ENCODE measurements at places on chromosomes 11 and 22.

DNA sequence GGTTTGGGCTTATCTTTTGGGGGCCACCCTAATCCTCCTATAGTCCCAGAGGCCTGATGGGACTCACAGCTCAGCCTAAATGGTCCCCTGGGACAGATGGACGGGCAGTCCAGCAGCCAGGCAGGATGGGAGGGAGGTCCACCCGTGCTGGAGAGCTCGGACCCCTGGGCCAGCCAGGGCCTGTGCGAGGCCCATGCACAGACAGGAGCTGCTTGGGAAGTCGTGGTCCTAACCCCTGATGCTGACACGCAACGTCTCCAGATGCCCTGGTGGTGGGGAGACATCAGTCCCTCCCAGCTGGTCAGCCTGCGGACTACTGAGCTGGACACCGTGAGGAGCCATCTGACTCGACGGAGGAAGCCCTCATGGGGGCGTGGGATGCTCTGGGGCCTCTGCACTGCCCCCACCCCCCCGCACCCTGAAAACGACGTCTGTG, 31.2 kb upstream of the MUC5AC start:
- no peak for DNase-seq

- DNase-seq = no peak
Observed at GRCh38 chr11:99192716-99193115, 172.0 kb downstream of the CNTN5 start.

GRCh38 chr22:42610186-42610585, 4.5 kb downstream of the POLDIP3 start:
- no peak for DNase-seq

DNA sequence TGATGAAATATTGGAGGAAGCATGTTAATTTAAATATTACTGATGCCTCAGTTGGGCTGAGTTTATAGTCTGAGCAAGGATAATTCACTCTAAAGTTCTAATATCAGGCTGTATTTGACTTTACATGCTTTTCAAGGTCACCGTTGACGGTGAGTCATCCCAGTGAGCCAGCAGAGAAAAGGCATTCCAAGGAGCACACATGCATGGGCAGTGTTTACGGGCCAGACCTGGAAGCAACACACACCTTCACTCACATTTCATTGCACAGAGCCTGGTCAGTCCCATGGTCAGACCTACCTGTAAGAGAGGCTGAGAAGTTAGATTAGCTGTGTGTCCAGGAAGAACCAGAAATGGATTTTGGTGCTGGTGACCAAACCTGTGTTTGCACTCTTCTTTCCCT, 53.5 kb downstream of the COMMD9 start:
- no peak for DNase-seq

DNA sequence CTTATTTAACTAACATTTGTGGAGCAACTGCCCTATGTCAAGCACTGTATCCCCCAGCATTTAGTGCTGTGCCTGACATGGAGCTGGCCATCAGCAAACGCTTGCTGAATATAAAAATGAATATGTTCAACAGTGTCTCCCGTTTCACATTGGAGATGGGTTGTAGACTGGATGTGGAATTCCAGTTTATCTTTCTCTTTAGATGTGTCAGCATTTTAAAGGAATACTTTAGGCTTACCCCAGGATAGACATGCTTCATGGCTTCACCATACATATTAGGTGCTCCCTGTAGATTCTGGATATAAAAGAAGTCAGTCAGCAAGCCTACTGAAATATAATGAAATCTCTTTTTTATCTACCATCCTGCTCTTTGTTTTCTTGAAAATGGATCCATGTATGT, 21.3 kb upstream of the TPH1 start:
- DNase-seq = no peak

DNA sequence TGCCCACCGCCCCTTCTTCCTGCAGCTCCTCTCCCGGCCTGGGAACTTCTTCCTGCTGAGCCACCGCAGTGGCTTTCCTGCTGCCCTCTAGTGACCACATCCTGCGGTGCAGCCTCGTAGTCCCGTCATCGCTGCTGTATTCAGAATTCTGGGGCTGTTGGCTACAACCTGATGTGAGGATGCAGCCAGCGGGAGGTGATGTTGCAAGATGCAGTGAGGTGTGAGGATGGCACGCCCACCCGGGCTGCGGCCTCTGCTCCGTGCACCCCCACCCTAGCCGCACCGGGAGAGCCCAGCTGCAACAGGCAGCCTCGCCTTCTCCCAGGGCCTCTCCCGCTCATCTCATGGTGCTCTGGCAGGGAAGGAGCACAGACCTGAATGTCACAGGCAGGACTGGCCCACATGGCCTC, 10.1 kb downstream of the CHST1 start:
- peak; percentile 72 for DNase-seq

GRCh38 chr11:35007277-35007676, 90.9 kb downstream of the PDHX start:
- no peak for DNase-seq

- DNase-seq = no peak
Observed at GRCh38 chr11:12705874-12706273, 31.7 kb downstream of the TEAD1 start.

- DNase-seq = no peak
Observed at GRCh38 chr11:123443851-123444623, 14.0 kb downstream of the GRAMD1B start.

DNA sequence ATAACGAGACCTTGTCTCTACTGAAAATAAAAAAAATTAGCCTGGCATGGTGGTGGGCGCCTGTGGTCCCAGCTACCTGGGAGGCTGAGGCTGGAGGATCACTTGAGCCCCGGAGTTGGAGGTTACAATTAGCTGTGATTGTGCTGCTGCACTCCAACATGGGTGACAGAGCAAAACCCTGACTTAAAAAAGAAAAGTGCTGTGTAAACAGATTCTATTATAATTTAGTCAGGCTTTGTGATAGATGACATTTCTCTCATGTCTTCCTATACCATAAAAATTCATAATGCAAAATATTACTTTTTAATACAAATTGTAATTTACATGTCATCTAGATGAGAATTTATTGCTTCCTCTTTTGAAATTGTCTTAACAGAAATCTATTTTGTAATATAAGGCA, 94.1 kb downstream of the MTMR3 start:
- DNase-seq = no peak

DNA sequence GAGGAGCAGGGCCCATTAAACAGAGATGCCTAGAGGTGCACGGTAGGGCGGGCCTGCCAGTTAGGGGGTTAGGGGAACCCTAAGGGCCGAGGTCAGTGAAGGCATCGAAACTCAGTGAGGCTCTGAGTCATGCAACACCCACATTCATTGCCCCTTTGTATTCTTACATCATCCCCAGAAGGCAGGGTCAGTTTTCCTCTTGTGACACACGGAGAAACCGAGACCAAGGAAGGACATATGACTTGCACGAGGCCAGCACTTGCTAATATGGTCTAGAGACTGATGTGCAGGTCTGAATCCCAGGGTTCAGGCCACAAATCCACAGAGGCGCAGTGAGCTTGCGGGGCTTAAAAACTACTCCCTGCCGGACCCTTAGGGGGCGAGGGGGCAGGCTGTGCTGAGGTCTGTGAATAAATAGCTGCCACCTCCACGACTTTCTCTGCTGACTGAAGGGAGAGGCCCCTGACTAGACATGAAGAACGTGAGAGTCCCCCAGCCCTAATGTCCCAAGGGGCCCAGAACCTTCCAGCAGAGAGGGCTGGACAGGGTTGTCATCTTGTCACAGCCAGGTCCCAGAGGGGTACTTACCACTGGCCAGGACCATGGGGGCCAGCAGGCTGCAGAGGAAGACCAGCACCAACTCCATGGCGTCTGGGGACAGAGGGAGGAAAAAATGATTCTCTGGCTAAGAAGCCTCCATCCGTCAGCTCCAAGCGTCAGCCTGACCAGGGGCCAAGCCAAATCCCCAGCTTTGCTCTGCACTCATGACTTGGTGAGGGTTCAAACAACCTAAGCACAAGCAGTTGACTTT, 17.8 kb upstream of the FXYD2 start:
- DNase-seq = no peak

GRCh38 chr22:23832226-23833016, 6.4 kb downstream of the DERL3 start:
- DNase-seq = no peak

DNA sequence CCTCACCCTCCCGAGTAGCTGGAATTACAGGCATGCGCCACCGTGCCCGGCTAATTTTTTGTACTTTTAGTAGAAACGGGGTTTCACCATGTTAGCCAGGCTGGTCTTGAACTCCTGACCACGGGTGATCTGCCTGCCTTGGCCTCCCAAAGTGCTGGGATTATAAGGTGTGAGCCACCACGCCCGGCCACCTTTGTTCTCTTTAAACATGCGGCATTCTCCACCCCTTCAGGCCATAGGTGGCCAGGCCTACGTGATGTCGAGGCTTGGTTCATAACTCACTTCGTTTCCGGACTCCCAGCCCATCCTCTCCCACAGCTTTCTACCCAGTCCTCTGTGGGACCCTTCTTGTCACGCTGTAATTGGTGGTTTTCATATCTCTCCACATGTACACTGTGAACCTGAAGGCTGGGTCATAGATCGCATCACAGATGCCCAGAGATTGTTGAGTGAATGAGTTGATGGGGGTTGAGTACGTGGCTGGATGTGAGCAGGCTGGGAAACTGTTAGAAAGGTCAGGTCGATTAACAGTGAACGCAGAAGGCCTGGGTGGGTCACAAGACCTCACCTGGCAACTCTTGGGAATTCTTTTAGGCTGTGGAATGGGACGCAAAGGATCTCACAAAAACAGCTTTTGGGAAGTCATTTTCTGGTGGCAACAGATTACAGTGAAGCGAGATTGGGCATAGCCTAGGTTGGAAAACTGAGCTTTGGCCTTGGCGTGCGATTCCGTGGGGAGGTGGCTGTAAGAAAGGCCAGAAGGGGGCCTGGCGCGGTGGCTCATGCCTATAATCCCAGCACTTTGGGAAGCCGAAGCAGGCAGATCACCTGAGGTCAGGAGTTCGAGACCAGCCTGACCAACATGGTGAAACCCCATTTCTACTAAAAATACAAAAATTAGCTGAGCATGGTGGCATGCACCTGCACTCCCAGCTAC, 44.5 kb downstream of the ST14 start:
- no peak for DNase-seq

- DNase-seq = no peak
Observed at GRCh38 chr22:50105208-50106100, 15.6 kb downstream of the MOV10L1 start.

DNA sequence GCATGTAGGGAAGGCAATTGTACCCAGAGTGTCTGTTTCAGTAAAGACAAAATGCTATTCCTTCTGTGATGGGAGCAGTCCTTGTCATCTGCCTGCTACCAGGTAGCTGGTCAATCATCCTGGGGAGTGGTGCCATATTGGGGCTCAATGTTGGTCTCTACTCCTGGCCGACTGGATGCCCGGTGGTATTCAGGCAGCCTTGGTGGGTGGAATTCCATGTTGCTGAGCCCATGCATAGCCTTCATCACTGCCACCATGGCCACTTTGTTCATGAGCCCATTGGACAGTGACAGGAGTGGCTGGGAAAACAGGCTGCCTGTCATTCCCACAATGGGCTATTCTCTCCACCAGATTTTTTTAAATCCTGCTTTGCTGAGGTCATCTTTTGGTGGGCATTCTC, 121.0 kb downstream of the WNT7B start:
- no peak for DNase-seq

- no peak for DNase-seq
Observed at GRCh38 chr11:88042238-88042637, 133.0 kb downstream of the RAB38 start.

GRCh38 chr22:42648368-42649245, 585 bp downstream of the CYB5R3 start:
- DNase-seq = peak; percentile 66

GRCh38 chr11:11909727-11910126, 68.0 kb downstream of the USP47 start:
- no peak for DNase-seq

DNA sequence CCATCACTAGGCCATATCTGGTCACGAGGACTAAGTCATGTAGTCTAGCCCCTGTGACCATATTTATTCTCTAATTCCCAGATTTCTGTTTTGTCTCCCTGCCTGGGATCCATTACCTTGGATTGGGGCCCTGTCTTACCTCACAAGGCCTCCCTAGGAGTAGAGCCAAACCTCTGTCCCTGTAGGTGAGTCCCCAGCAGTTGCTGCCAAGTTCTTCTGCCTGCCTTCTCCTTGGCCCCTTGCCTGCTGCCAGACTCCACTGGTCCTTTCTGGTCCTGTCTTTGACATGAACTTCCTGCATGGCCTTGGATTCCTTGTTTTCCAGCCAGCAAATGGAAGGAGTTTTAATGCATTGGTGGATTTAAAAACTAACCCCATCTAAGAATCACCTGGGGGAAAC, 35.6 kb upstream of the CADM1 start:
- DNase-seq = no peak

DNA sequence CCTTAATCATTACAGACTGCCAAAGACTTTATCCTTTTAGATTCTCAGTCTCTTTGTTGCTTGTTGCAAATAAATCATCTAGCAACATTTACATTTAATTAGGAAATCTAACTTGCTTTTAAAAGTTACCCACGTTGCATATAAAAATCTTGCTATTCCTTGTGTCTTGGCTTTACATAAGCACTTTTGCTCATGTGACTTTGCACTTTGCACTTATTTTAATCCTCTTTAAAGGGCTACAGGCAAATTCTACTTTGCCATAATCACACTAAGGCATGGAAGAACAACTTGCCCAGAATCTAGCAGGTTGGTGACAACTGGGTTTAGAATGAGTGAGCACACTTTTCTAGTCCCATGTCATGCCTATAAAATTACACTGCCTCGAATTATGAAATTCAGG, 25.9 kb downstream of the PRRG4 start:
- no peak for DNase-seq

- DNase-seq = peak; percentile 40
Observed at GRCh38 chr11:69156673-69157155, 979 bp downstream of the SMIM38 start.

- DNase-seq = no peak
Observed at GRCh38 chr11:1123970-1124369, 33.8 kb upstream of the MUC5AC start.

DNA sequence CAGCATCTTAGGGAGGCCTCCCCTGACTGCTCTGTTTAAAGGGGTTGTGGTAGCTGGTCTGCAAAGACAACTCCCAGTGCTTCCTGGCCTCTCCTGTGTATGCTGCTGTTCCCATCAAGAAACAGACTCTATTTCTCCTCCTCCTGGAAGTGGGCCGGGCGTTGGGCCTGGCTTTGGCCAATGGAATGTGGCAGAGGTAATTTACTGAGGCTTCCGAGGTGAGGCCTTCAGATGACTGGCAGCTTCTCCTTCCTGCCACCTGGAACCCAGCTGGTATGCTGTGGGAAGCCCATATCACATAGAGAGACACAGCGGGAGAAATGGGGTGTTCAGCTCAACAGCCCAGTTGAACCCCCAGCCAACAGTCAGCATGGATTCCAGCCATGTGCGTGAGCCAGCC, 25.1 kb upstream of the EIF3D start:
- DNase-seq = no peak

DNA sequence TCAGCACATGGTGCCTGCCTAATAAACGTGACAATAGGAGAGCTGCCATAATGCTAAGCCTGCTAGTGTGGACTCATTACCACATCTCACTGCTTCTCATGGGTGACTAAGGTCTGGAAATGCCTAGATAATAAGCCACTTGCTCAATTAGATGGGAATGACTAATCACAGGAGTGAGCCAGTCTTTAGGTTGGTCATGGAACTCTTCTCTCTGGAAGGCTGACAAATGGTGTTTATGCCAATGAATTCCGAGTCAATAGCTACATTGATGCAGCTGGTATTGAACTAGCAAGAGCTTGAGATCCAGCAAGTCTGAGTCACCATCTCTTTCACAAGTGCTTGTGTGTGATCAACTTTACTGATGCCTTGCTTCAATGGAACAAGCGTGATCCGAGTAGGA, 334.9 kb downstream of the OPCML start:
- DNase-seq = no peak

GRCh38 chr22:36010090-36010489, 18.5 kb downstream of the RBFOX2 start:
- no peak for DNase-seq

- no peak for DNase-seq
Observed at GRCh38 chr22:38968801-38969200, 11.4 kb downstream of the APOBEC3A start.
